Esophagus squamous epithelium (tissue), 5 donors: ENCODE measurements at places on chromosomes 6 and 20.

DNA sequence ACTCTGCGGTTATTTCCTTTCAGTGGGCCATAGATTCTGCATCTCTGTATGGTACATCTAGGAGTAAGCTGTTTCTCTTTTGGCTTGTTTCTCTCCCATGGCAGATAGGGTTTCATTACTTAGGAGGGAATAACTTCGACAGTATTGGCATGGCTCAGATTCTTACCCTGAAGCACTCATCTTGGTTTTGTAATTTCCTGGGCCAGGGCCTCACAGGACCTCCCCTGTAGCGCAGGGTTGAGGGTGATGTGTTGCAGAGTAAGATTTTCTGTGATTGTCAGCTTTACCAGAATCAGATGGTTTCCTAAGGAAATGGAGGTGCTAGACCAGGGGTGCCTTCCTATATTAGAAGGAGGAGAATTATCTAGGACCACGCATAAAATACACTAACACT lies 78.3 kb downstream of the STXBP5 start:
- no peak for DNase-seq

DNA sequence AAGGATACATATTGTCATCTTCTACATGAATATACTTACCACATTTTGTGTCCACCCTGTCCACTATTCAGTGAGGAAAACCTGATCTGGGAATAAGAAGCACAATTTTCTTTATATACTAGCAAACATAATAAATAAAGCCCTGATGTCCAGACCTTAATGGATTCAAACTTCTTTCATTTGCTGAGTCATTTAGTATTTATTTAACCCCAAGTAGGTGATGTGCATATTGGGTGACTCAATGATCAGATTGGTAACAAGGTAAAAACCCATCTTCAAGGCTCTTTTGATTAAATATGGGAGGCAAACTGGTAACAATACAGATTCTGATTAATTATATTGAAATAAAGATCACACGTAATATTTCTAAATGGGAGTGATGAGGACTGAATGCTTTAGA lies 1159.8 kb upstream of the EYS start:
- DNase-seq, result no peak

- DNase-seq, result no peak
These were observed 1.7 kb downstream of the TNF start for GRCh38 chr6:31576897-31577578.

DNA sequence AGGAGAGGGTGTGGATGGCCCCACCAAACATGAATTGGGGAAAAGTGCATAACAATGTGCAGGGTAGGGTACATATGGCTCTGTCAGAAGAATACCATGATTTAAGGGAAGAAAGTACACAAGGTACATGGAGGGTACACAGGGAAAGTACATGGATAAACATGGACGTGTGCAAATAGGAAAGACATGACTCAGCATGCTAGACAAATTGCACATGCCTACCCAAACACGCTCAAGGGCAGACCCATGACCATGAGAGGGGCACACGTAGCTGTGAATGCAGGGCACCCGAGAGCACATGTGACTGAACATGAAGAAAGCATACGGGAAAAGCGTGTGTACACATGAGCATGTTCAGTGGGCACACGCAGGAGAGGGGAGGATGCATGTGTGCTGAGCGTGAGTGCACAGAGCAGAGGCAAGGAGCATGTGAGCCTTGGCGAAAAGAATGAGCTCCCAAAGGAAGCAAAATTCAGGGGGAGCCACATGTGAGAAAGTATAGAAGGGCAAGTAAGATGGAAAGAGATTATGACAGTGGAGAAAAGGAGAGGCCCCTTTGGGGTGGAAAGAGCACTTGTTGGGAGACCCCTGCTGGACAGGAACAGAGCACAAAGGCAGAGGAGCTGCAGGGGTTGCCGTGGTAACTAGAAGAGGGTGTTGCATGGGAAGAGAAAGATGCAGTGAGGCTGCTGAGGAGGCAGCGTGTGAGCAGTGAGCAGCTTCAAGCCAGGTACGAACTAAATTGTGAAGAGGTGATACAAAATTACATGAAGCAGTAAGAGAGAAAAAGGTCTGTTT lies 17.8 kb downstream of the OR2H2 start:
- no peak for DNase-seq

DNA sequence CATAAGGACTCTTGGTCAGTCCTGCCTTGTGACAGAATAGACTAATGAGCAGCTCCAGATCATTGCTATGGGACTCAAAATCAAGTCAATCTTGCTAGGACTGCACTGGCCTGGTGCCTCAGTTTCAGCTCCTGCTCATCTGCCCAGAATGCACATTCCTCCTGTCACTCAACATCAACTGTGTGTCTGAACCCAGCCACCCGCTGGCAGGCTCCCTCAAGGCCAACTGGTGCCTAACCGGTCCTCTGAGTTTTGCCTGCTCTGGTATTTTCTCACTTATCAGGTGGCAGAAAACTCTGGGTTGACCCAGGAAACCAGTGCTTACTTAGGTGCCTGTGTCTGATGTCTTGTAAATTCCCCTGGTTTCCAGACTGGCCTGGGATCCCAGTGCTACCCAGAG lies 297.7 kb downstream of the DHX35 start:
- DNase-seq, result no peak

DNA sequence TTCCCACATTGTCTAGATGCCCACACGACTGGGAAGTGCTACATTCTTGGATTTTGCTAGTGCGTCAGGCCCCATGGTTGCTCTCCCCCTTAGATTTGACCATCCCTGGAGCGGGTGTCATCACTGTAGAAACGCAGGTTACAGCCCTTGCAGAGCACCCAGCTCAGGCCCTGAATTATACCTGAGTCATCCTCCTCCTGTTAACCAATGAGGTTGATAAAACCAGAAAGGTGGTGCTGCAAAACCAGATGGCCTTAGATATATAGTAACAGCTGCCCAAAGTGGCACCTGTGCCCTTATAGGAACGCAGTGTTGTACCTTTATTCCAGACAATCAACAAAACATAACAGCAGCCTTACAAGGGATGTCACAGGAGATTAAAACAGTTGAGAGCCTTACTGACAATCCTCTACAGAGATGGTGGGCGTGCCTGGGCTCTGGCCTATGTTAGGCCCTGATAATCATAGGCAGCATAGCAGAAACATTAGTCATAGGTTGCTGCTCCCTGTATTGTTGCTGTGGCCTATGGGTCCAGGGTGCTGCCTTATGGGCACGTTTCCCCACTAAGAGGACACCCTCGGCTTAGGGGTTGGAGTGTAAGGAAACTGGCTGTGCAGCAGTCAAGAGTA lies 33.6 kb upstream of the HSF2 start:
- DNase-seq, result no peak

GRCh38 chr6:118787724-118788423 lies 106.1 kb upstream of the ASF1A start:
- DNase-seq, result no peak

- DNase-seq, result no peak
These were observed 39.4 kb upstream of the PMEPA1 start for GRCh38 chr20:57749131-57749690.

GRCh38 chr6:6409397-6410030 lies 89.1 kb upstream of the F13A1 start:
- no peak for DNase-seq

DNA sequence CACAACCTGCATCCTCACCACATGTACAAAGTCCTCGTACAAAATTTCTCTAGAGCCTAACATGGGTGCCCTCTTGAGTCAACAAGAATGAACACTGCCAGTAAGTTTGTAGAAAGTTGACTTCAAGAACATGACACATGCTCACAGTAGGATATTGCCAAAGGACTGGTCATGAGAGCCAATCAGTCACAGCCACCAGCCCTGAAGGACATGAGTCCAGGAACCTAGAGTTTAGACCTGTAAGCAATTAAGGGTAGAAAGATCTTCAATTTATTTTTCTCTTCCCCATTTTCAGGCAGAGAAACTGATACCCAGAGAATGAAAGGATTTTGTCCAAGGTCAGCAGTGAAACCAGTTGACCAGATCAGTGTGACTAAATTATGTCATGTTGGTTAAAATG lies 96.1 kb downstream of the MAFB start:
- no peak for DNase-seq
